Frontal cortex (tissue), 4 donors: ENCODE measurements at places on chromosomes 1 and 21. TPM values are rescaled to one million over a fixed set of nuclear protein-coding genes. Genes with fewer than 3 reads are reported as not detected.

GRCh38 chr1:58964880-58965279, 181.0 kb upstream of the JUN start:
- DNase-seq: no peak

The NOTCH2 gene
- total RNA-seq: 21.2 TPM

DNA sequence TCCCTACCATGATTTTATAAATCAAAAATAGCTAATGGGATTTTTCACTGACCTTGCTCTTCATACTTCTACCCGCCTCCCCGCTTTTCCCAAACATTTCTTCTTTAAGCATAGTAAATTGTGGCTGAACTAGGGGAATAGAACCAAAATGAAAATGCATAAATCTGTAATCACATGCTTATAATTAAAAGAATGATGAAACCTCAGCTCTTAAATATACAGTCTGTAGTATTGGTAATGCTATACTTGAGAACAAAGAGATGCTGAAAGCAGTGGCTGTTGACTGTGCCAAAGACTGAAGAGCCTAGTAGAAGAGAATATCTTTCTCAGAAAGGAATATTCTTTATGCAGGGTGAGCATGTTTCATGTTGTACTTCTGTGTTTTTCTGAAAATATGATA, 249.1 kb downstream of the GREM2 start:
- DNase-seq: no peak

DNA sequence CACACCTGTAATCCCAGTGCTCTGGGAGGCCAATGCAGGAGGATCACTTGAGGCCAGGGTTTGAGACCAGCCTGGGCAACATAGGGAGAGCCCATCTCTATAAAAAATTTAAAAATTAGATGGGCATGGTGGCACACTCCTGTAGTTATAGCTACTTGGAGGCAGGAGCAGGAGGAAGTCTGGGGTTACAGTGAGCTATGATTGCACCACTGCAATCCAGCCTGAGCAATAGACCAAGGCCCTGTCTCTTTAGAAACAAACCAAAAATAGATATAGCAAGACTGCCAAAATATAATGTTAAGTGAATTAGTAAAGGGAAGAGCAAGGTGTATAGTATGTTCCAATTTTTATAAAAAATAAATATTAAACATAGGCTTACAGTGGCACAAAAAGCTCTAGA, 28.8 kb downstream of the PLEKHO1 start:
- no peak for DNase-seq

GRCh38 chr21:24259241-24259640, 1348.0 kb downstream of the MRPL39 start:
- DNase-seq: no peak

The C1orf185 gene
- total RNA-seq: not detected

GRCh38 chr1:158286941-158287346, 2.8 kb upstream of the CD1C start:
- no peak for DNase-seq

The PTGER3 gene
- 2.4 TPM for total RNA-seq

- DNase-seq: no peak
Observed at GRCh38 chr1:41619511-41620364, 135.3 kb upstream of the EDN2 start.

GRCh38 chr21:25895565-25896205, 160.9 kb downstream of the GABPA start:
- no peak for DNase-seq

- no peak for DNase-seq
Observed at GRCh38 chr1:161092621-161093028, 3.3 kb upstream of the NECTIN4 start.

The CELSR2 gene
- 27.3 TPM for total RNA-seq

- no peak for DNase-seq
Observed at GRCh38 chr1:61377242-61377958, 295.0 kb downstream of the NFIA start.

The LAMTOR2 gene
- 36.3 TPM for total RNA-seq

GRCh38 chr1:223110952-223111351, 32.1 kb downstream of the TLR5 start:
- DNase-seq: no peak

- no peak for DNase-seq
Observed at GRCh38 chr1:188140958-188141357, 1312.2 kb downstream of the PLA2G4A start.

The HFM1 gene
- total RNA-seq: 69.3 TPM

DNA sequence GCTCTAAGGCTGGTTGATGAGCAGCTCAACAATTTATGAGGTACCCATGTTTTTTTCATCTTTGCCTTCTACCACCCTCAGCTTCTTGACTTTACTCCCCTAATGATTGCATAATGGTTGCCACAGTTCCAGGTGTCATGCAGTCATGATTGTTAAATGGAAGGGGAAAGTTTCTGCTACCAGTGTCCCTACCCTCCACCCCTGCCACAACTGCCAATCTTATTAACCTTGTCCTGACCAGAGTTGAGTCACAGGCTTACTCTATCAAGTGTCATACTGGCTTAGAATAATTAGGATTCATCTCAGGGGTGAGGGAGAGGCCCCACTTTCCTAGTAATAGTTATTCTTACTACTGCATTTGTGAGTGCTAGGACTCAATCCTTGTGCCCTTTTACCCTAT, 7.9 kb upstream of the FUBP1 start:
- no peak for DNase-seq

The MYCL gene
- 9.4 TPM for total RNA-seq

DNA sequence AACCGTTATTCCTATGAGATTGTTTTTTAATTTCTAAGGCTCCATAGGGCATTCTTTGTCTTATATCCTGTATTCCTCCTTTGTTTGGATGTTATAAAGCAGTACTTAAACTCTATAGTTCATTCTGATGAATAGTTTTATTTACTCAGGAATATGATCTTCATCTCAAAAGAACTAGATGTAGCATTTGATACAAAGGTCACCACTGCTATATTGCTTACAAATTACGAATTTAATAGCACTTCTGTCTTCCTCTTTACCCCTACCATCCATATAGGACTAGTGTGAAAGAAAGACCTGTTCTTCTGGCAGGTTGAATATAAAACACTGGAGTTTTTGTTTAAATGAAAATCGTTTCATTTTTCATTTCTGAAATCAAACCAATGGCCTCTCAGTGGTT, 468.1 kb upstream of the CXADR start:
- no peak for DNase-seq

DNA sequence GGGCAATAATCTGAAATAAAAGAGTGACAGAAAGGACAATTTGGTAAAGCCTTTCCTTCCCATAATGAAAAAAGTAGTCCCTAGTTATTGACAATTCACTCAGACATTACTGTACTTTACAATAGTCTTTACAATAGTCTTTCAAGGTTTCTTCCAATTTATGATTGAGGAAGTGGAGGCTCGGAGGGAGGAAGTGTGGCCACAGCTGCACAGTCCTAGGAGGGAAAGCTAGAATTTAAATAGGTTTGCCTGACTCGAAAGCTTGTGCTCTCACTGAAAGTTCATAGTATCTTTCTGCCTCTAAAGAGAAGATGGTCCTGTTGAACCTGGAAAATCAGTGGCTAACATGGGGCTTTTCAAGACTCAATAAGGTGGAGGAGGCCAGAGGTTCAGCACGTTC, 203.2 kb downstream of the SDCCAG8 start:
- DNase-seq: no peak

DNA sequence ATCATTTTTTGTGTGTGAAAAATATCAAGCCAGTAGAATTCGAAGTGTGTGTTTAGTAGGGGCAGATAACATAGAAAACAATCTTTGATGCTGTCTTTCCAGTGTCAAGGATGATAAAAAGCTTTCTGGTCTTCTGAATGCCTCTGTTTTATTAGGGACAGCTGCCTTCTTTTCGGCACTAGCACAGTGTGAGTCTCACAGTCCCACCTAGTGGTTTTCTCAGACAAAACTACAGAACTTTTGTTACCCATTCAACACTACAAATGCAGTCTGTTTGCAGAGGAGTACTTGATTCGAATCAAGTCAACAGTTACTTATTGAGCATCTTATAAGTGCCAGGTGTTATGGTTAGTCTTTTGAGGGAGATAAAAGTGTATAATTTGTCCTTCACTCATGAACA, 30.6 kb upstream of the MCOLN3 start:
- no peak for DNase-seq

The GOLT1A gene
- total RNA-seq: 0.41 TPM

GRCh38 chr1:64469977-64470664, at the start of gene CACHD1:
Gene CACHD1 (plus strand): TSS chr1:64470129. CDS start chr1:64470745, 616 bp downstream.
- peak; percentile 76 for DNase-seq

DNA sequence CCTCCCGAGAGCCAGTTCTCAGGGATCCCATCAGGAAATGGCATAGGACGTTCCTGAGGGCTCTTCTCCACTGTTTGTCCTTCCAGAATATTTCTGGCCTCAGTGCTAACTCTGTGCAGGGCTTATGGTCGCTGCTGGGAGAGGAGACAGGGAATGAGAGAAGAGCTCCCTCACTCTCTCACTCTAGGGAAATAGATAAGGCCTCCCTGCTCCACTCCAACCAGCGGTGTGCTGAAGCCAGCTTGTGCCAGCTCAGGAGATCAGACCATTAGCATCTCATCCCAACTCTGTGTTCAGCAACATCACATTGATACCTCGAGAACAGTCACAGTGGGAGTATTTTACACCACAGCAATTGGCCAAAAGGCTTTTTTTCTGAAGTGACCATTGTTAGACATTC, 49.2 kb upstream of the ZC3H12A start:
- no peak for DNase-seq

The PRKAA2 gene
- total RNA-seq: 44.4 TPM

DNA sequence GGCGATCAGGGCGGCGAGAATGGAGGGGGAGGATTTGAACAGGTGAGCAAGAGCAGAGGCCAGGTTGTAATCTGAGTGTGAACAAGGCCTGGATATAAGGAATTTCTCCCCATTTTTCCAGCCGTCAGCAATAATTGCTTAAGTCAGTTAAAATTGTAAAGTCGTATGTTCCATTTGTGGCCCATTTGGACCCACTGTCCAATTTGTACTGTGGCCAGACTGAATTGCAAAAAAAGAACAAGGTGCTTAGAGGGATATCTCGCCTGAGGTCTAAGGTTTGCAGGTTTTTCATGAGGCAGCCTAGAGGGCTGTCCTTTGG, 1.0 kb downstream of the ERVH48-1 start:
- DNase-seq: no peak

GRCh38 chr1:8911416-8912309, 33.2 kb upstream of the ENO1 start:
- DNase-seq: no peak

DNA sequence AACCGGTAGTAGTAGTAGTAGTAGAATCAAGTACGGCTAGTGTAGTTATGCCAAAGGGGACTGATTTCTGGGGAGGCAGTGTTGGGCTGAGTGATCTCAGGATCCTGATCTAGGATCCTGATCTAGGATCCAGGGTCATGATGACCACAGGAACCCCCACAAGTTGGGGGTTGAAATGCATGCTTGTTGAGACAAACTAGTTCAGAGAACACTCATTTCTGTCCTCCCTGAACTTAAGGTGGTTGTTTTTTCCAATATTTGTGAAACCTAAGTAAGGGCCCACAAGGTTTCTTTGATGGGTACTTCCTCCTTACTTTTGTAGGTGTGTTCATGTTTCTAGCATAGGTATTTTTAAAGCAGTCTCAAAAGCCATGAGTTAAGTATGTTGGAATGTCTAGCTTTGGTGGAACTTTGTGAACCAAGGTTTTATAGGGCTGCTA, 33.9 kb upstream of the PDC start:
- DNase-seq: no peak
